RWPE2 (cell line): ENCODE measurements at places on chromosomes 1 and 21.

DNA sequence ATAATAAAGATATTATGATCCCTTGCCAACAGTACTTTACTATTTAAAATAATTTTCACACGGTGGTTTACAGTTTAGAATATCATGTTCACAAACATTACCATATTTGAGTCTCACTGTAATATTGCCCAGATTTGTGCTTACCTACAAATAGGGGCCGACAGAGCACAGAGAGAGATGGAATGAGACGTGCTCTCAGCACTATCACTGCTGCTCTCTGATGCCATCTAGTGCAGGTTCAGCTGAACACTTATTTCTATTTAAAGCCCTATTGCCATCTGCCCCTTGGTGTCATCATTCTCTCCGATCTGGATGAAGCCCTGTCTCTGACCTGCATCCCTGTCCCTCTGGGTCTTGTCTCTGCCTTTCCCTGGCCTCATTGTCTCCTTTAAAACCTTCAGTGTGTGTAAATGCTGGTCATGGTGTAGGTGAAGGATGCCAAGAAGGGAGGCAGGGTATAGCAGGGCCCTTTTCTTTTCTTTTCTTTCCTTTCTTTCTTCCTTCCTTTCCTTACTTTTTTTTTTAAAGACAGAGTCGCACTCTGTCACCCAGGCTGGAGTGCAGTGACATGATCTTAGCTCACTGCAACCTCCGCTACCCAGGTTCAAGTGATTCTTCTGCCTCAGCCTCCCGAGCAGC is 6.9 kb upstream of the GPATCH4 start:
- DNase-seq = no peak

GRCh38 chr21:29385934-29386520 is 87.3 kb downstream of the BACH1 start:
- DNase-seq = no peak

- DNase-seq = no peak
These were observed 7.7 kb upstream of the IL10RB start for GRCh38 chr21:33258475-33258874.

- DNase-seq = no peak
These were observed 4.8 kb downstream of the S1PR1 start for GRCh38 chr1:101241485-101242225.
